Aorta (tissue), 5 donors: ENCODE measurements at places on chromosomes 3 and 15. TPM values are rescaled to one million over a fixed set of nuclear protein-coding genes. Genes with fewer than 3 reads are reported as not detected.

DNA sequence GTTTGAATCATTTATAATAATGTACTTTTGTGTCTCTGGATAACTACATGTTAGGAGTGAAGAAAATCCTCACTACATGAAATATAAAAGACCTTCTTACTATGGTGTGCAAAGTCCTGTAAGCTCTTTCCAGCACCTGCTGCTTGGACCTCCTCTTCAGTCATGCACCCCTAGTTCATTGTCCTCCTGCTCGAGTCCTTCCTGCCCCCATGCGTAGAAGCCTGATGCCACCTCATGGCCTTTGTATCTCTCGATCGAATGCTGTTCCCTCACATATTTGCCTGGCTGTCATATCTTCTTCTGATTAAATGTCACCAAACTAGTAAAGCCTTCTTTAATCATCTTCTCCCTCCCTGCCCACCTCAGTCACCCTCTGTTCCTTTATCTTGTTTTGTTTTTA, 49.9 kb upstream of the SUCLG2 start:
- no peak for DNase-seq

GRCh38 chr3:126310816-126311215, 46.4 kb downstream of the KLF15 start:
- no peak for DNase-seq

GRCh38 chr3:120683213-120683612, 1.2 kb upstream of the HGD start:
- no peak for DNase-seq

DNA sequence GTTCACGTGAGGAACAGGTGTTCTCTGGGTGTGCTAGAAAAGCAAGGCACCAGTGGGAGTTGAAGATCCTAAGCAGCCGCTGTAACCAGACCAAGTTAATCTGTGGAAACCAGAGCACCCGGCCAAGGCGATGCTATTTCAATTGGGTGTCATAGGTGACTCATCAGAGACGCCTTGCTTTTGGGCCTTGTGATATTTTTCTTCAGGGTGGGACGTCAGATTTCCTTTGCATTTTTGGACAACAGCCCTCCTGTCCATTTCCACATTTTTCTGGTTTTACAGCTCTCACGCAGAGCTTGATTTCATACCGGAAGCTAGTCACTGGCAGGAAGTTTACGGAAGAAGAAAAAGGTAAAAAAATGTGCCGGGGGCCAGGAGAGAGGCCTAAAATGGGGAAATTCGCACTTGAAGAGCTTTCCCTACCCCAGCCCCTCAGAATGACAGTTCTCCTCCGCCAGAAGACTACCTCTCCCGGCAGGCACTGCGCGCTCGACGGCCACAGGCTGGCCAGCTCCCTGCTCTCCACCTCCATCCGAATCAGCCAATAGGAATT, 471 bp upstream of the KBTBD8 start:
- DNase-seq = no peak

The CYP1A2 gene
- total RNA-seq = not detected

The TEX55 gene
- not detected for total RNA-seq
